Chondrocyte (in vitro differentiated cells): ENCODE measurements at places on chromosomes 2 and 18.

DNA sequence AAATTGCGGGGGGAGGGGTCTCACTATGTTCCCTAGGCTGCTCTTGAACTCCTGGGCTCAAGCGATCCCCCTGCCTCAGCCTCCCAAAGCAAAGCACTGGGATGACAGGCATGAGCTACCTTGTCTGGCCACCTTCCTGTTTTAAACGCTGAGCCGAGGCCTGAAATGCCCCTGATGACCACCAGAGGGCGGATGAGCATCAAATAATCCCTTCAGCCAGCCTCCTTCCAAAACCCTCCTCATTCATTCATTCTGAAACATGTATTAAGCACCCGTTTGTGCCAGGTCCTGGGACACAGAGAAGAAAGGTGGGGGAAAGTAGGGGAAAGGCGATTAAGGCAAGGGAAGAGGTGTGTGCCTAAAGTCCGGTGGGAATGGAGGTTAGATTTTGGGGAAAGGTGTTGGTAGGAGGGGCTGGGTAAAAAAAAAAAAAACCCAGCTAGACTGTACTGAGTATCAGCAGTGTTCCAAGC, 30.7 kb upstream of the PTMA start:
- no peak for DNase-seq

DNA sequence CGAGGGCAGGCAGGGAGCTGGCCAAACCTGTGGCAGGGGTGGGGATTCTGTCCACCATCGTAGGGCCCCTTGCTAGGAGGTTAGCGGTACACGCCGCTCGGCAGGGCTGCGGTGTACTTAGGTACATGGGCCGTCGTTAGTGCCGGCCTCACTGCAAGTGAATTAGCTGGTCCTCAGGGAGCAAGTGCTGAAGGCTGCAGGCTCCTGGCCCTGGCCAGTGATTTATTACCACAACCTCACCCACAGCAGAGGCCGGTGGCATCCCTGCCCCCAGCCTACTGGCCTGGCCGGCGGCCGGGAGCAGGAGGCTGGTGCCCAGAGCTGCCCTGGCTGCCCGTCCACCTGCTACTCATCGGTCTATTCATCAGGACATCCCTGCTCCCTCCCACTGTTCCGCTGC, 19.6 kb upstream of the PTMA start:
- no peak for DNase-seq

DNA sequence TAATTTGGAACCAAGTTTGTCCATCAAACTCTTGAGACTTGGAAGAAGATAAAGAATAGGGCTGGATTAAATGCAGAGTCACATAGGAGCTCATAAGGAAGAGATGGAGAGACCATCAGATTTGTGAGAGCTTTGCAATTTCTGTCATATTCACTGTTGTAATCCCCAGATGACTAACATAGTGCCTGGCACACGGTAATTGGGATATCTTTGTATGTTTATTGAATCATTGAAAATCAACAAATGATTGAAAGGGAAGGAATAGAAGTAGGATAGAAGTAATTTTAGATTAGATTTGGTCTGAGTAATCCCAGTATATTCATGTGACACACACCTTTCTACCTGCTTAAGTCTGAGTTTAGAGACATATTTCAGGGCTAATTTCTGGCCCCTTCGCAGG, 75.4 kb downstream of the LCLAT1 start:
- no peak for DNase-seq

DNA sequence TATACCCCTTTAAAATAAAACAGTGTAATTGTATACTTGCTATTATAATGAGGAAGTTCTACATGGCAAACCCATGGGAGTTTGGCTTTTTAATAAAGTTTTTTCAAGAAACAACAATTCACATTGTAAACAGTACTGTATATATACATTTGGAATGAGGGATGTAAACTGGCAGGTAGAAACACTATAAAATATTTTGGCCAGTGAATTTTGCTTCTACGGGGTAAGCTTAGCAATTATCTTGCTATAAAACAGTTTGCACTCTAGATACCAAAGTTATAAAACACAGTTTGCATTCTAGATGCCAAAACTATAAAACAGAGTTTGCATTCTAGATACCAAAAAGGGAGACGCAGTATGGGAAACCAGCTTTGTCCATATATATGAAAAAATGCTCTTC, 16.6 kb downstream of the THUMPD2 start:
- no peak for DNase-seq

GRCh38 chr18:8654503-8655451, 45.5 kb downstream of the RAB12 start:
- DNase-seq = no peak

DNA sequence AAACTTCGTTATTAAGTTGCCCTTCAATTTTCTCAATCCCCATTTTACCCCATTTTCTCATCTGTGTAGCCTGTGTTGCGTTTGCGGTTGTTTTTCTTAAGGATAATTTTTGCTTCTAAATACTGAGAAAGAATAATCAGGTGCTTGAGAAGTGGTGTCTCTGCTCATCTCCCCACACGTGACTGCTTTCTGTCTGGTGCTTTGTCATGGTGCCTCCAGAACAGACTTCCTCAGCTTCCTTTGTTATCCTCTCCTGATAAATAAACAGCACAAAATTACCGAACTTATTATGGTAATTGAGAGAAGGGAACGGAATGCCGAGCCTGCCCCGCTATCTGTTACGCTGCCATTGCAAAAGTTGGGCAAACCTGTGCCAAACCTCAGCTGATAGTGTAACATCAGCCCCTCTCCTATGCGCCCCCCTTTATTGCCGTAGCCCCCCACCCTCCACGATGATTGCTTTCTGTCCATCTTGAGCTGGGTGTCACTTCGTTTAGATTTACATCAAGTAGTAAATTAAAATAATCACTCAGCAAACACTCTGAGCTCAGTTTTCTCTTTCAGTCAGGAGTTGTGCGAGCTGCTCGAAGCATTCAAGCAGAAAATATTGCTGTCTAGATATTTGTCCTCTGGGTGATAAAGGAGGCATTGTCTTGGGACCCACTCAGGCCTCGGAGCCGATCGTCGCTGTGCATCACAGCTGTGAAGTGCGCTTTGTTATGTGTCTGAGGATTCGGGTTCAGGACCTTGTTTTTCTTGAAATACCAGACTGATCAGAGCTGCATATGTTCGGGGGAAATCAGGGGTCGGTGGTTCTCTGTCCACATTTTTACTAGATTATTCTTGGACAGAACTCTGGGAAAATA, 1008.5 kb upstream of the FANCL start:
- DNase-seq = no peak

DNA sequence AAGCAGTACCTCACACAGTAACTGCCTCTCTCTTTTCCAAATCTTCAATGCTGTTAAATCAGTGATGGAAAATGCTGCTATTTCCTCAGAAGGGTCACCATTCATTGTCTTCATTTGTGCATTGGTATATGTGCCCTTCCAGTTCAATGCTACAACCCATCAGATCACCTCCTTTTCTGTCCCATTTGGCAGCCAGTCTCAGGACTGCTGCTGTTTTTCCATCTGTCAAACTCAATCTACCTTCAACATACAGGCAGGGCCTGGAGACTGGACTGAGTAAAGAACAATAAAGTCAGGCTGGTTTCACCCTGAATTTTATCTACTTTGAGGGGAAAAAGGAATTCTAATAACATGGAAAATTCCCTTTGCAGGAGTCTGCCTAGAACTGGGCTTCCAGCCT, 17.9 kb downstream of the ZNF385B start:
- no peak for DNase-seq

DNA sequence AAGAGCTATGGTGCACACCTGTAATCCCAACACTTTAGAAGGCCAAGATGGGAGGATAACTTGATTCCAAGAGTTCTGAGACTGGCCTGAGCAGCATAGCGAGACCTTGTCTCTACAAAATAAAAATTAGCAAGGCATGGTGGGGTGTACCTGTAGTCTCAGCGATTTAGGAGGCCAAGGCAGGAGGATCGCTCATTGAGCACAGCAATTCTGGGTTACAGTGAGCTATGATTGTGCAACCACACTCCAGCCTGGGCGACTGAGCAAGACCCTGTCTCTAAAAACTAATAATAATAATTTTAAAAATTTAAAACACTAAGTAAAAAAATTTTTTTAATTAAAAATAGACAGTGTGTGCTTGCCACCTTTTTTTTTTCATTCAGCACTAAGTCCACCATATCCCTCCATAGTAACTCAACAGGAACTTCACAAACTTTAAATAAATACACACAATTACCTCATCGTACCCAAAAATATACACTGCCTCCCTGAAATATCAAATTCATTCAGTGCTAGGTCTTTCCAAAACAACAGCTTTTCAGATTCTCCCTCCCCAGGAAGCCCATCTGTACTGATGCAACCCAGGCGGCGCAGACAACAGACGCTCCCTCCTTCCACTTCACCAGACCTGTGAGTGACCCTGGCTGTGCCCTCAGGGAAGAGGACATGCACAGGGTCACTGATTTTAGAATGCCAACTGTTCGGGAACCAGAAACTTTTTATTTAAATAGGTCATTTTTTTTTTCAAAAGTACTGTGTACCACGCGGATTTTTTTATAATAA, 29.6 kb downstream of the FAM168B start:
- no peak for DNase-seq

DNA sequence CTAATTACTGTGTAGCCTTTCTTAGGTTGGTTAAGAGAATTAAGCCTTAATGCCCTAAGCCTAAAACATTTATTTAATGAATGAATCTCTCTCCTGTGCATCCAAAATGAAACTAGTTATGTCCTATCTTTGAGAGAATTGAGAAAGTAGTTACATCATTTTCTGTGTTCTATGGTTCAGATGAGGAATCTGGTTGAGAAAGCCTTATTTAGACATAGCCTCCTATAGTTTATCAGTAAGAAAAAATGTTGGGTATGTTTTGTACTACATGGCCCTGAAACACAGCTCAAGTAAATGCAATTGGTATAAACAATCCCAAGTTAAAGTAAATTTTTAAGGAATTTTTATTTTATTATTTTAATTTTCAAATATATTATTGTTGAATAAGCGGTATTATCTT, 25.9 kb upstream of the RAMP1 start:
- DNase-seq = no peak

- DNase-seq = no peak
Measured at GRCh38 chr18:77079088-77079487, 53.5 kb downstream of the MBP start.

GRCh38 chr2:159064446-159065301, 96.2 kb downstream of the TANC1 start:
- DNase-seq = no peak

DNA sequence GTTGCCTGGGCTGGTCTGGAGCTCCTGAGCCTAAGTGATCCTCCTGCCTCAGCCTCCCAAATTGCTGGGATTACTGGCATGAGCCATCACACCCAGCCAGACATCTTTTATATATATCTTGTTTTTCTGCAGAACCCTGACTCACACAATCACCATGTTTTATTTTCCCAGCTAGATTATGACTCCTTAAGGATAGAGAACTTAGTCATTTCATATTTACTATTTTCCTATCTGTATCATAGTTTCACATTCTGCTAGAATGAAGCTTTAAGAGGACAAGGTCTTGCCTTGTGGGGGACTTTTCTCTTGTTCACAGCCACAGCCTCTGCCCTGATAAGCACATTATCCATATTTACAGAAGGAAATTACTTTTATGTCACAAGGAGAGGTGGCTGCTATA, 73.9 kb downstream of the LBH start:
- no peak for DNase-seq

- DNase-seq = no peak
Measured at GRCh38 chr2:65214361-65214760, 13.3 kb upstream of the ACTR2 start.

DNA sequence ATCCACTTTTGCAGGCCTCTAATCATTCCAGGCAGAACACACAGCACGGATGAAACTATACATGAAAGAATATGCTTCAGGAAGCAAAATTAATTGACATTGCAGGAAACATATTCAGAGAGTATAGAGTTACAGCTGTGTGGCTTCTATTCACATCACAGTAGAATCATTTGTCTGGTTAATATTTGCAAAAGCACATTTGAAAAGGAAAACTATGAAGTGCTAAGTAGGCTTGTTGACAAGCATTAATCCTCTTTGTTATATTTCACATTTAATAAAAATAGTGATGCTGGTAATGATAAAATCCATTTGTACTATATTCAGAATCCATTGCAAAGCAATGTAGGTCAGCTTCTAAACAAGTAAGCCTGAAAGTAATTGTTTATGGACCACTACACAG, 32.2 kb upstream of the PIK3C3 start:
- no peak for DNase-seq

- DNase-seq = no peak
Measured at GRCh38 chr2:25816249-25816648, 62.0 kb downstream of the ASXL2 start.

GRCh38 chr18:7070466-7070865, 47.1 kb downstream of the LAMA1 start:
- no peak for DNase-seq

- DNase-seq = no peak
Measured at GRCh38 chr18:21242141-21242779, at the start of gene GREB1L. TSS of gene GREB1L (plus strand) at chr18:21242232. CDS start at chr18:21383519, 141,287 bp downstream.

GRCh38 chr2:28544405-28544921, 48.6 kb downstream of the PLB1 start:
- no peak for DNase-seq

- DNase-seq = no peak
Measured at GRCh38 chr18:48777026-48777743, 173.6 kb downstream of the SMAD7 start.

DNA sequence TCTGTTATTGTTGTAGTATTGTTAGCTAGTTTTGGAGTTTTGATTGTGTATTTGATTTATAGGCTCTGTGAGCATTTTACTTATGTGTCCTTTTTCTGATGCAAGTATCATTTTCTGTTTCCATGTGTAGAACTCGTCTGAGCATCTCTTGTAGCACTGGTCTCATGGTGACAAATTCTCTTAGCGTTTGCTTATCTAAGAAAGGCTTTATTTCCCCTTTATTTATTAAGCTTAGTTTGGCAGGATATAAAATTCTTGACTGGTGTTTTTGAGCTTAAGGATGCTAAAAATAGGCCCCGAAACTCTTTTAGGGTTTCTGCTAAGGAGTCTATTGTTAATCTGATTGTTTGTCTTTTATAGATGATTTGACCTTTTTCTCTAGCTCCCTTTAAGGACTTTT, 57.6 kb upstream of the THUMPD2 start:
- no peak for DNase-seq

DNA sequence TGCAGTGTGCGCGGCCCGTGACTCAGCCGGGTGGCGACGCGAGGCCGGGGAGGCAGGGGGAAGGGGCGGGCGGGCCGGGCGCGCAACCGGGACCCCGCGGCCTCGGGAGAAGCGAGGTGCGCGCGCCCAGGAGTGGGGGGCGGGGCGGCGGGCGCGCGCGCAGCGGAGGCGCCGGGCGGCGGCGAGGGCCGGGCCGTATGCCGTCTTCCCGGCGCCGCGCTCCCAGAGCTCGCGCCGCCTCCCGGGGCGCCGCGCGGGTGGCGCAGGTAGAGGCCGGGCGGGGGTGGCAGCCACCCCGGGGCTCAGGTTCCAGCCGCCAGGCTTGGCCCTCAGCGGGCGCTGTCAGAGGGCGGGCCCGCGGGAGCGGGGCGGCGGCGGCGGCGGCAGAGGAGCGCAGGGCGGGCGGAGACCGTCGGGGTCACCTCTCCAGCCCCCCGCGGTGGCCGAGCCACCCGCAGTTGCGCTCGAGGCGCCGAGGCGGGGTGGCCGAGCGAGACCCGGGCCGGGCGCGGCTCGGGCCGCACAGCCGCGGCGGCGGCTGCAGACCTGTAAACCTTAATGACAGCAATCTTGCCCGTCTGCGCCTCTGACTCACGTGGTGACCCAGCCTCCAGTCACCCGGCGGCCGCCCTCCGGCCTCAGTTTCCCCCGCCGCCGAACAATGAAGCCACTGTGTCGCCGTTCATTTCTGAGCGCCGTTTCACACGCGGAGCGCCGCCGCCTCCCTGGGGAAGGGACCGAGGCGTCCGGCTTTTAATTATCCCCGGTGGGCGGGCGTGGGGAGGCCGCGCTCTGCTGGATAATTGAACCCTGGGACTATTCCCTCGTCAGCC, 25.3 kb upstream of the SMAD7 start:
- DNase-seq = no peak
